RPMI8226 (cell line): ENCODE measurements at places on chromosomes 5 and 9.

GRCh38 chr9:135275571-135276289 lies 188.3 kb downstream of the OLFM1 start:
- no peak for DNase-seq

- DNase-seq: no peak
Observed at GRCh38 chr5:160462167-160462566, 40.5 kb downstream of the PTTG1 start.

- DNase-seq: no peak
Observed at GRCh38 chr9:125604196-125604595, 102.8 kb downstream of the MAPKAP1 start.

- DNase-seq: no peak
Observed at GRCh38 chr5:17415321-17415758, 82.7 kb upstream of the TAF11L2 start.

DNA sequence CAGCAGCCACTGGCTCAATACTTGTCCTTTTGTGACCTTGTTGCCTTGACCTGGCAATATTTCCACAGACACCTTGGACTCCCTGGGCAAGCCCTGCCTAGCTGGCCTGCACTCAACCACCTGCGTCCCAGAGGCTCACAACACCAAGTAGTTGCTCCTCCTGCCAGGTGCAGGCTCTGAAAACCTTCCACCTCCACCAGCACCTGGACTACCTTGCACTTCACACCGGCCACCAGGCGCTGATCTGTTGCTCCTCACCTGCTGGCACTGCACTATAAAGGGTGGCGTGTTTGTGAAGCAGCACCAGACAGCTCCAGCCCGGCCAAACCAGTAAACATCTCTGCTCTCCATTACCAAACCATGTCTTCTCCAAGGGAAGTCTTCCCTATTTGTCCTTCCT lies 997.7 kb downstream of the PTPRD start:
- DNase-seq: peak; percentile 79

DNA sequence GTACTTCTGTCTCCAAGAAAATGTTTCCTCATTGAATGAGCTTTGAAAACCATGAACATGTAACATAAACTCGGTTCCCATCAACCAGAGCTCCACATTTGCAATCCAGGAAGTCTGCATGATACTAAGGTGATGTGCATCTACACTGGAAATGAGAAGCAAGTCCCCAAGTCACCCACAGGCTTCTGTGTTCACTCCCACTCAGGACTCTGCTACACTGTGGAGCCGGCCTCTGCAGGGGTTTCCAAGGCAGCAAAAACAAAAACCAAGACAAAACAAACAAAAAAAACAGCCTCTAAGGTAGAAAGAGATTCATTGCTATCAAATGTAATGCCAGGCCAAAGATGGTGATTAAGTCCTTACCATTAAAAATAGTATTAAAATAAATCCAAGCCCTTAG lies 593.7 kb downstream of the IRX1 start:
- no peak for DNase-seq

GRCh38 chr9:131398204-131398603 lies 4.3 kb downstream of the PRRC2B start:
- DNase-seq: no peak

DNA sequence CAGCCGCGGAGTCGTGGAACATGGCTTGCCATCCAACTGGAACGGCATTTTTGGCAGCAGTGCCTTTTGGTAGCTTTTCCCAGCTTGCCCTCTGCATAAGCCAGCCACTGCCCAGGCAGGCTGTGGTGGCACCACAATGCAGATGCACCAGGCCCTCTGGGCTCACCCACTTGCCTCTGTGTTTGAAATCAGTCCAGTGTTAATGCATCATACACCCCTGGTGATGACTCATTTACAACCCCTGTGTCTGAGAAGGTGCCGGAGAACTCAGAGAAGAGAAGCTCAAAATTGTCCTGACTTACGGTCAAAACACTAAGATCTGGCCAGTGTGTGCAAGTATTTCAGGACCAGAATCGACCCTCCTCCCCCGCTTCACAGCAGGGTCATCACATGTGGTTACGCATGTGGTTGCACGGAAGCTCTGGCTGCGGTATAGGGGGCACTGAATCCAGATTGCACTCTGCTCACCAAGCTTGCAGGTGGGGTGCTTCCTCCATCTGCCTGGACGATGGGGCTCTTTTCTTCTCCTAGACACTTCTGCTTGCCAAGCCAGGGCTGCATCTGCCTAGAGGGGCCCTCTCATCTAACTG lies 66.5 kb upstream of the SMIM15 start:
- DNase-seq: no peak

- DNase-seq: no peak
Observed at GRCh38 chr9:81394881-81395675, 294.3 kb downstream of the TLE1 start.

DNA sequence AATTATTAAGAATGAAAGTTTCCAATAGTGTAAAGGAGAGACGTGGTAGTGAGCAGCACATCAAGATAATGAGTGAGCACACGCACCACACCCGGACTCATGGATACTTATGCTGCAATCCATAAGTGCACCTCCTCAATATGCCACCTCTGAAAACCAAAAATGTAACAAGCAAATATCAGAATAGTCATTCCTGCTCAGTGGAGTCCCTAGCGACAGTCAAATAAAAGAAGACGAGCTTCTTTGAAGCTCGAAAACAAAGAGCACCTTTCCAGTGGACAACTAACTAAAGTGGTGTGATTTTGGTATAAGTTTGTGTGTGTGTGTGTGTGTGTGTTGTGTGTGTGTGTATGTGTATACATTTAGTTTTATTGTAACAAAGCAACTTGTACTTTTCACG lies 241.3 kb downstream of the DEPDC1B start:
- DNase-seq: no peak

GRCh38 chr5:94808497-94808896 lies 190.0 kb downstream of the SLF1 start:
- DNase-seq: no peak

DNA sequence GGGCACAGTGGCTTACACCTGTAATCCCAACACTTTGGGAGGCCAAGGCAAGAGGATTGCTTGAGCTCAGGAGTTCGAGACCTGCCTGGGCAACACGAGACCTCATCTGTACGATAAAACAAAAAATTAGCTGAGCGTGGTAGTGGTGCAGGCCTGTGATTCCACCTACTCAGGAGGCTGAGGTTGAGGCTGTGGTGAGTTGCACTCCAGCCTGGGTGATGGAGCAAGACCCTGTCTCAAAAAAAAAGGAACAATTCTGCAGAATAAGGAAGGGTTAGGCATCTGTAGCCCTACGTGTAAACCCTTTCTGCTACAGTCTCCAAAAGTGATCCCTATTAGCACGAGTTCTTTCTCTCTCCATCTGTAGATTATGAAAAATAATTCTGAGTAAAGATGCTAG lies 19.9 kb downstream of the CDC26 start:
- no peak for DNase-seq

GRCh38 chr5:164013077-164013670 lies 507.8 kb downstream of the MAT2B start:
- peak; percentile 66 for DNase-seq

DNA sequence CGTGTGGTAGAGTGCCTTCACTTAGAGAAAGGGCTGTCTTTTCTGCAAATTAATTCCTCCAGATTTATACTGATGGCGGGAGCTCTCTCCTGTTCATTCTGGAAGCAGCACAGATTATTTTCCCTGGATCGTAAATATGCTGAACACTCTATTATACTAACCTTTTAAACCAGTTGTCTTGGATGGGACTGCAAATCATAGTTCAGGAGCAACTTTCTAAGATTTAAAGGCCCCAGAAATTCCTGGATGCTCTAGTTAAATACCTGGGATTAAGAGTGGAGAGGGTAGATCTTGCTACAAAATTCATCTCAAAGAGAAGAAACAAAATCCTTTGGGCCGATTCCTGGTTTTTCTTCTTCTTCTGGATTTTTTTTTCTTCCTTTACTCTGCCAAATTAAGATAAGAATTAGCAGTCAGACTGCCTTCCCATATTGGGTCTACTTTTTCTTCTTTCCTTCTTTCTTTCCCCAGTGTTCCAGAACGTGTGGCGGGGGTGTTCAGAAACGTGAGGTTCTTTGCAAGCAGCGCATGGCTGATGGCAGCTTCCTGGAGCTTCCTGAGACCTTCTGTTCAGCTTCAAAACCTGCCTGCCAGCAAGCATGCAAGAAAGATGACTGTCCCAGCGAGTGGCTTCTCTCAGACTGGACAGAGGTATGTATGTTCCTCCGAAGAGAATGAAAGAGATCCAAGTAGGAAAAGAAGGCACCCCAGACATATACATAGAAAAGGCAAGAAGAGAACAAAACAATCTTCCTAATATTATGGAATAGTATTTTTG lies 262.7 kb downstream of the SAXO1 start:
- DNase-seq: no peak

- no peak for DNase-seq
Observed at GRCh38 chr9:113475031-113475430, 11.5 kb downstream of the RGS3 start.

- DNase-seq: no peak
Observed at GRCh38 chr9:134187891-134188385, 23.6 kb upstream of the RNU6ATAC start.

DNA sequence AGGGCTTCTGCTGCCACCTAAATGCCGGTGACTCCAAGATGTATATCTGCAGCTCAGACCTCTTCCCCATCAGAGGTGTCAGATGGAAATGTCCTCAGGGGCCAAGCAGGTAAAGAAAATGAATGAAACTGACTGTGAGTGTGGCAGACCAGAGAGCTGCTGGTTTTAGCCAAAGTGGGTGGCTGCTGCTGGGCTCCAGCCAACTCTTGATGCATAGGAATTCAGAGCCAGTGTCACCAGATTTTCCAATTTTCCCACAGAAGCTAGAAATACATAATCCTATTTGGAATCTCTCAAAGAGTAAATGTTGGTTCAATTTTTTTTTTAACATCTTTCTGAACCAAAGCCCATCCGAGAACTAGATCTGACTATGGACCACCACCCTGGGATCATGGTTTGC lies 161.2 kb upstream of the SPRY4 start:
- no peak for DNase-seq
